C1 segment of cervical spinal cord (tissue), 14 donors: ENCODE measurements at places on chromosomes 16 and 17.

GRCh38 chr16:88686062-88686438 is 257 bp downstream of the SNAI3 start:
- DNase-seq, result no peak

DNA sequence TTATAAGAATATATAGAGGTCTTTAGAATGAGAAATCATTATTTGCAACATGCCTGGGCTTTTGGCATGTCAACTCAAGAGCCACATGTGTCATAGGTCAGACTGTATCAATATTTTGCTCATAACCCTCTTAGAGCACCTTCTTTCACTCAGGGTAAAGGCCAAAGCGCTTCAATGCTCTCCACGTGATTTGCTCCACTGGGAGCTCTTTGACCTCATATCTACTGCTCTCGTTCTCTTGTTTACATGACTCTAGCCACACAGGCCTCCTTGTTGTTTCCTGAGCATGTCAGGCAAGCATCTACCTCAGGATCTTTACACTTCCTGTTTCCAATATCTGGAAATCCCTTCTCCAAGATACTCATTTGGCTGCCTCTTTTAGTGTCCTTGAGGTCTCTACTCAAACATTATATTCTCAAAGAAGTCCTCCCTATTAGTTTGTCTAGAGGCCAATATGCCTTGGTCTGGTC is 148.4 kb downstream of the TOX3 start:
- no peak for DNase-seq

- DNase-seq, result no peak
Observed at GRCh38 chr17:34798581-34798980, 162.7 kb downstream of the CCT6B start.

DNA sequence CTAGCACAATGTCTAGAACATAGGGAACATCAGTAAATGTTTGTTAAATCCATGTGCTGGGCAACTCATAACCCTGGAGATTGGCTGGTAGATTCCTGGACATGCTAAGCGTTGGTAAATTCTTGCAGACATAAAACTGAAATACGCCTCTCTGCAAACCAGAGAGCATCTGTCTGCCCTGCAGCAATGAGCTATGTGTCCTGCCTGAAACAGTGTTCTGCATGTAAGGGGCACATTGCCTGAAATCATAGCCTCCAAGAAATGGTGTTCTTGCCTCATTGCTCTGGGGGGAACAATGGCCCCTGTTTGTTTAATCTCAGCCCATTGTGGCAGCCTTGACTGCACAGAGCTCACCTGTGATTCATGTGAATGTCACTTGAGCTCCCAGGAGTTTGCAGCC is 113.5 kb upstream of the CCL2 start:
- no peak for DNase-seq

- no peak for DNase-seq
Observed at GRCh38 chr17:29514792-29515191, 52.0 kb downstream of the ABHD15 start.
